Tibial nerve (tissue), 4 donors: ENCODE measurements at places on chromosomes 11 and 22. TPM values are rescaled to one million over a fixed set of nuclear protein-coding genes. Genes with fewer than 3 reads are reported as not detected.

- no peak for DNase-seq
Observed at GRCh38 chr22:17537155-17537554, 26.1 kb upstream of the SLC25A18 start.

GRCh38 chr22:33986954-33987353 lies 66.7 kb upstream of the LARGE1 start:
- DNase-seq = no peak

DNA sequence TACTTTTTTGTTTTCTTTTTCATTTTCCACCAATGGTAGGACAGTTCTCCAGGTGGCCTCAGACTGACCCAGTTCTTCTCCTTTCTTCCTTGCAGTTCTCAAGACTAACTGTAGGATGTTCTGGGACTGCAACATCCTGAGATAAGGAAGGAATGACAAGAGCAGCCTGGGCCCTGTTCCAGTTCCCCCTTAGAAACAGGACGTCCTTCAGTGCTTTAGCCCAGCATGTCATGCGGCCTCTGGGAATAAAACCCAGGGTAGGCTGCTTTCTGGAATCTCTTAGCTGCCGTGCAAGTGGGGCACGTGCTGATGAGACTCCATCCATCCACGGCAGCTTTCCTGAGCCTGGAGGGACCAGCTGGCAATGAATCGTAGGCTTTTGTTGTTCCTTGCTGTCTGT lies 24.0 kb upstream of the CADM1 start:
- DNase-seq = no peak

- DNase-seq = no peak
Observed at GRCh38 chr11:78810559-78811009, 235.9 kb upstream of the NARS2 start.

- DNase-seq = no peak
Observed at GRCh38 chr11:63762654-63763495, 5.7 kb downstream of the ZFTA start.

- no peak for DNase-seq
Observed at GRCh38 chr11:130407978-130408377, 20.4 kb downstream of the ADAMTS8 start.

DNA sequence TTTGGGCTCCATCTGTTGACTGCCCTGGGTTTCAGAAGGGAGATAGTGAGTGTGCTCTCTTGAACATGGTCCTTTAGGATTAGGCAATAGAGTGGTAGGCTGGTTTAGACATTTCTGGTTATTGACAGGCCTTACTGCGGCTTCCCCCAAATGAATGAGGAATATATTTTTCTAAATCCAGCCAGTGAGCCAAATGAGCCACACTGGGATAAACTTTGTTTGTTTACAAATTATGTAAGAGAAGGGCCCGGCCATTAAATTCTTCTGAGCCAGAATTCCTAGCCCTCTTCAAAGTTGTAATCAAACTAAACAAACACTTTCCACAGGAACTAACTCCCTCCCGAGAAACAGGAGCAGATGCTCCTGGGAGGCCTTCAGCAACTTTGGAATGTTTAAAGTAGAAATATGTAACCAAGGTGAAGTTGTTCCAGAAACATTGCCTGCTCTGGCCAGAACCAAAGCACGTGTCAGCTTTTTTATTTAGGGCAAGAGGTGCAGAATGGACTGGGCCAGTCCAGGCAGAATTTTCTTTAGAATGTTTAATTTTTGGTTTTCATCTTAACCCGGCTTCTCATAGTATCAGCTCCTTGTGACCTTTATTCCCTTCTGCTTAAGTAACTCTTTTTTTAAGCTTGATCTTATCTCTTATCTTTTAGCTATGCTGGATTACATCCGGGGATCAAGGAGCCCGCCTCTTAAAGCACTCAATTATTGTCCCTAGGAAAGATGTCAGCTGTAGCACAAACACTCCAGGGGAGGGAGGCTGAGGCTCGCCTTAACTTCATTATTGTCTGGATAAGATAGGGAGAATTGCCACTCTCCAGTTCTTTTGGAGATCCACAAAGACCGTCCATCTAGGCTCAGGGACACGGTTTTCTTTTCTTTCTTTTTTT lies 28.7 kb downstream of the ZNRF3 start:
- no peak for DNase-seq

GRCh38 chr22:49862496-49862776 lies 8.8 kb downstream of the ZBED4 start:
- no peak for DNase-seq

GRCh38 chr11:77299528-77299993 lies 1.9 kb downstream of the GDPD4 start:
- DNase-seq = no peak

- no peak for DNase-seq
Observed at GRCh38 chr11:106854429-106854828, 163.8 kb downstream of the GUCY1A2 start.

The TAF10 gene
- total RNA-seq = 160 TPM
